ENCODE measurements at places on chromosomes 1 and 21. TPM values are rescaled to one million over a fixed set of nuclear protein-coding genes. Genes with fewer than 3 reads are reported as not detected.

The OLFML3 gene
- 168 TPM for polyA plus RNA-seq

The LCE1F gene
- polyA plus RNA-seq, result not detected

The DCST2 gene
- polyA plus RNA-seq, result 2.1 TPM

The METTL18 gene
- polyA plus RNA-seq, result 10.8 TPM

GRCh38 chr21:42705746-42706374 is 52.4 kb downstream of the PDE9A start:
- no peak for DNase-seq

DNA sequence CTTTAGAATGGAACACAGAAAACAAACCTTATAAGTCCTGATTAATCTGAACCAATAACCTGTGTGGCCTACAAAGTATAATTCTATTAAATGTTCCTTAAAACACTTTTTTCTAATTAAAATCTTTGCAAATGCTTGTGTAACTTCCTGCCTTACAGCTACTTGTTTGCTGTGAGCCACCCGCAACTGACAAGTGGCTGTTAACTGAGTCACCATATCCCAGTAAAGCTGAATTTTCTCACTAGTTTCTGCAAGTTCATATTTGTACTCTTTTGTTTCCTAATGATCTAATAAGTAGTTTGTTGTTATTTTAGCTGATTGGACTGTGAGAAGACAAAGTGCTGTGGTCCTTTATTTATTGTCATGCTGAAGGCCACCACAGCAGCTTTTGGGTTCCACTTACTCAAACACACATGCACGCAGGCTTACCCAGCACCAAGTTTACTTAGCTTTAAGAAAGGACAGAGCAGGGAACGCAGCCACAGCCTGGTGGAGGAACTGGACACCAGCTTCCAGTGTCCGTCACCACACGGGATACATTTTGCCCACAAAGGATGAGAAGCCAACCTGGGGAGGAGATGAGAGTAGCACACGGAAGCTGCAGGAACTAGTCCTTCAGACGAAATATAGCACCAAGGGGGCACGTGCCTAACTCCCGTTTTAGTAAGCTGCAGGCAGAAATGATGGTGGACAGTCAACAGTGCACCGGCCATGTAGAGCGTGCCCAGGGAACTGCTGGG is 47.8 kb downstream of the LCA5L start:
- DNase-seq, result no peak

- no peak for DNase-seq
Measured at GRCh38 chr1:212974711-212975110, 24.4 kb downstream of the VASH2 start.

- no peak for DNase-seq
Measured at GRCh38 chr1:9909234-9910046, 629 bp downstream of the CTNNBIP1 start.

Data from renal cortex interstitium (tissue), 15 donors.